ENCODE measurements at places on chromosomes 1 and 21.

DNA sequence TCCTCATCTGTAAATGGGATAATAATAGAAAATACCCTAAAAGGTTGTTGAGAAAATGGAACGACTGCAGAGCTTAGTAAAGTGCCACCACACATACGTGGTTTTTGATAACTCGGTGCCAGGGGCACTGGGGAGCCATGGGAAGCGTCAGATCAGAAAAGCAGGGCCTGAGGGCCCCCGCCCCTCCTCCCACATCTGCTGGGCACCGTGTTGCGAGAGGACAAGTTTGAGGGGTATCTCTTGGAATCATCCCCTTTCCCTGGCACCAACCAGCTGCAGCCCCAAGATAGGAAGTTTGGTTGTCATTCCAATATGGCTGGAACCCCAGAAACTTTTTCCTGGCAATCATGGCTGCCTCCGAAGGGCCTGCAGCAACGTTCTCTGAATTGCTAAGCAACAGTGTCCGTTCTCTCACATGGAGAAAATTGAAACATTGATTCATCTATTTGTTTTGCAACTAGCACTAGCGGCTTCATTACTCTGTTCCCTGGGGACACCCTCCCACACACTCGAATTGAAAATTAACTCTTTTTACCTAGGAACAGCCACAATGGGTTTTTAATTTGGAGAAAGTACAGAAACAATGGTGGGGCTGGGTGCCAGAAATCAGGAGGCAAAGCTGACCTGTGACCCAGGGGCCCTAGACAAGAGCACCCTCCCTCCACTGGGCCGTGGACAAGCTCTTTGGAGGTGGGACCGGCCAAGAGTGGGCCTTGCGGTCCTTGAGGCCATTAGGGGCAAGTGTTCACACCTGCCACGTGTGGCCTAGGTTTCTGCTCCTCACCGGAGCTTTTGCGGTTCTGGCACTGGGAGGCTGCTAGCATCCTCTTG lies 190.0 kb upstream of the VAMP3 start:
- DNase-seq = peak; percentile 3

DNA sequence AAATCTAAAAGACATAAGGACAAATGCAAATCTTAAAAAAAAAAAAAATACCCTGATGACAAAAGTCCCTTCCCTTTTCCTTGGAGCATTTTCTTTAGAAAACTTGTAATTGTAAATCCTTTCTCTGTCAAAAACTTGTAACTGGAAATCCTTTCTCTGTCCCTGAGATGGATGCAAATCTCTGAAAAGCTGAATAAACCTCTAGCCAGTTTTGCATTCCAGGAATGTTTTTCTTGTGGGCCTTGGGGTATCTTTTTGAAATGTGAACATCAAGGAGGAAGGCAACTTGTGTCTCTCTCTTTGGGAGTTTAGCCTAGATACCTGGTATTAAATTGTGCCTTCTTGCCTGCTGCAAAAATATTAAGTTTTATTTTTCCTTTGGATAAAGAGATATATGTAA lies 305.3 kb downstream of the KCNT2 start:
- no peak for DNase-seq

DNA sequence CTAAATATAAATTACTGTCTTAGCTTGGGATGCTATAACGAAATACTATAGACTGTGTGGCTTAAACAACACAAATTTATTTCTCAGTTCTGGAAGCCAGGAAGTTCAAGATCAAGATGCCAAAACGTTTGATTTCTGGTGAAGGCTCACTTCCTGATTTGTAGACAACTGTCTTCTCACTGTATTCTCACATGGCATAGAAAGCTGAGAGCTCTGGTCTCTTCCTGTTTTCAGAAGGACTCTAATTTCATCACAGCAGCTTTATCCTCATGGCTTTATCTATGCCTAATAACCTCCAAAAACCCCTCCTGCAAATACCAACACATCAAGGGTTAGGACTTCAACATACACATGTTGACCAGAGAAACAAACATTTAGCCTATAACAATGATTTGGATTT lies 1795.5 kb downstream of the MRPL39 start:
- DNase-seq = no peak

DNA sequence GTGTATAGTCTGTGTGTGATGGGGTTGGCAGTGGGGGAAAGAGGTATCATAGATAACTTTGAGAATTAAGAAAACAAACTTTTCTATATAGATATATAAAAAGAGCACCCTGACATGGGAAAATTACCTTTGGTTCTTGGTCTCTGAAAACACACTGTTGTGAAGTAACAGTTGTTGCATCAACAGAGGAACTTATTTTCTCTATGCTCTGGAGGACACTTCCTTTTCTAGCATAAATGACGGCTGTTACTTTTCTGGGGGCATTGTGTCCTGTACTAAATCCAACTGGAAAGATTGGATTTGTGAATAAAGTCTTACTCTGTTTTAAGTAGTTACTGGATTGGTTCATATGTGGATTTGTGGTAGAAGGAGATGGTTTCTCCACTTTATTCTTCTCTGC lies 12.6 kb downstream of the LRIF1 start:
- no peak for DNase-seq

- DNase-seq = no peak
Measured at GRCh38 chr1:51345300-51345687, 14.9 kb upstream of the TTC39A start.

- no peak for DNase-seq
Measured at GRCh38 chr1:228287541-228288425, 79.9 kb downstream of the OBSCN start.

All from NCI-H526 treated with DMSO at 0.1 percent for 48 hours (cell line).